ENCODE measurements at places on chromosomes 6 and 20. TPM values are rescaled to one million over a fixed set of nuclear protein-coding genes. Genes with fewer than 3 reads are reported as not detected.

GRCh38 chr20:23120936-23121750 lies 35.0 kb upstream of the CD93 start:
- no peak for DNase-seq

DNA sequence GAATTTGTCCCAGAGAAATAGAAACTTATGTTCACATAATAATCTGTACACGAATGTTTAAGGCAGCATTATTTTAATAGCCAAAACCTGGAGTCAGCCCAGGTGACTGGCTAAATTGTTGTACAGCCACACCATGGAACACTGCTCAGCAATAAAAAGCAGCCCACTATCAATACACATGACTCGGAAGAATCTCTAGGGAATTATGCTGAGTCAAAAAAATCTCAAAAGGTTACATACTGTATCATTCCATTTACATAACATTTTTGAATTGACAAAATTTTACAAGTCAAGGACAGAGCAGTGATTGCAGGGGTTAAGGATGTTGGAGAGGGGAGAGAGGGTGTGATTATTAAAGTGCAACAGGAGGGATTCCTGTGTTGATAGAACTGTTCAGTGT lies 163.4 kb downstream of the UBE3D start:
- DNase-seq = no peak

Gene CRISP2
- total RNA-seq = not detected

DNA sequence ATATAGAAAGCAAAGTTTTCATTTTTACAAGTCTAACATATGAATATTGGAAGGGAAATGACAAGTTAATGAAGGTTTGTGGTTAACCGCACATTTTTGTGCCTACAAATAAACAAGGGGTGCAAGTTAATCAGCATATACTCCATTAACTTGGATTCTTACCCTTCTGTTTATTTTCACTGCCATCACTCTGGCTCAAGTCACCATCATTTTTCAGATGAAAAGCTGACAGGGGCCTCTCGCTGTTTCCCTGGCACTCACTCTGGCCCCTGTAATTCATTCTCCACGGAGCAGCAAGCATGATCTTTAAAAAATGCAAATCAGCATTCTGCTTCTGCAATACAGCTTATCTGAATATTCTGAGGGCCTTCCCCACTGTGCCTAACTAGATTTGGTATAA lies 29.8 kb downstream of the APCDD1L start:
- DNase-seq = no peak

Gene ARMH2
- total RNA-seq = not detected

DNA sequence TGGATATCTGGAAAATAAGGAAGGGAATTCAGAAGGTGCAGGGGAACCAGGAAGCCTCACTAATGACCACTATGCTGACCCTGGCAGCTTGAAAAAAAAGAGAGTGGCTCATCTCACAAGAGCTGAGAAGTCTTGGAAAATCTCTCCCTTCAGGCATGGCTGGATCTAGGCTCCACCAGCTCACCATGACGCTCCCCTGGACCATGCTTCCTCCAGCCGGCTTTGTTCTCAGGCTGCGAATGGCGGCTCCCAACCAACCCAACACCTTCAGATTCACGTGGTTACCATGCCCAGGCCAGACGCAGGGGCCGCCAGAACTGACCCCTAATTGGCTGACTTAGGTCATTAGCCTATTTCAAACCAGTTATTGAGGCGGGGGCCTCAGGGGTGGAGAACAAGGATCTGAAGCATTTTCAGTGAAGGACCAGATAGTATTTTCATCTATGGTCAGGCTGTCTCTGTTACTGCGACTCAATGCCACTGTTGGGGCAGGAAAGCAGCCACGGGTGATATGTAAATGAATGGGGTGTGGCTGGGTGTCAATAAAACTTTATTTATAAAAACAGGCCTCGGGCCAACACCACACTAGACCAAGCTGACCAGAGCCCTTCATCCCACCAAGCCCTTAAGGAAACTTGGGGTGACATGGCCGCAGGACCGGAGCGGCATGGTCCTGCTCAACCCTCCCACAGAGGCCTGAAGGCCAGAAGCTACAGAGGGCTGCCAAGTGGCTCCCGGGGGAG lies 159.7 kb downstream of the TAF4 start:
- DNase-seq = no peak

Gene TOP1
- 91.7 TPM for total RNA-seq

- DNase-seq = no peak
Observed at GRCh38 chr6:39211183-39211582, 18.1 kb downstream of the KCNK5 start.

DNA sequence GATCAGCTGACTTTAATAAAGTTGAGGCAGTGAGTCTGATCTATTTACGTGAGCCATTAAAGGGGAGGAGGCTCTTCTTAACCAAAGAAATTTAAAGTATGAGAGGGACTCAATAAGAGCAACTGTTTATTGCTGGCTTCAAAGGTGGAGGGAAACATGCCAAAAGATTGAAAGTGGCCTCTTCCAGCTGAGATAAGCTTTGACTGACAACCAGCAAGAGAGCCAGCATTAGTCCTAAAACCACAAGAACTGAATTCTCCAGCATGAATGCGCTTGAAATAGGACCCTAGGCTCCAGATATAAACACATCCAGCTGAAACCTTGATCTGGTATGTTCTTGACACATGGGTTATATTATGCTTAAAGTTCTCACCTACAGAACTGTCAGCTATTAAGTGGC lies 123.1 kb upstream of the GJE1 start:
- DNase-seq = no peak

Gene LY86
- total RNA-seq = 1.8 TPM

DNA sequence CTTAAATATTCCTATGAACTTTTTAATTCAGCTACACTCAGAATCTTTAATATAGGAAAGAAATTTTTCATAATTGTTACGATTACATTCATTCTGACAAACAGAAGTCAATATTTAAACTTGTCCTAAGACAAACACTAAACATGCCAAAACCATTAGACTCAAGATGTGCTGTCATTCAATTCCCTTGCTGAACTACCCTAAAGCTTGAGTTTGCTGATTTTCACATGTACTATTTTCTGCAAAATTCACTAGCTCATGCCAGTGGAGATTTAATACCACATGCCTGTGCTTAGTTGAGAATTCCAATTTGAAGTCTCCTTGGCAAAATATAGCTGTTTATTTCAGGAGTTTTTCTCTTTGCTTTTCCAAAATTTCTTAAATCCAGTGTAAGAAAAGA lies 448.0 kb downstream of the COL12A1 start:
- DNase-seq = no peak

- DNase-seq = no peak
Observed at GRCh38 chr6:90993770-90994169, 406.9 kb upstream of the MAP3K7 start.

Gene KIF25
- not detected for total RNA-seq

Gene HLA-DRA
- 1.6 TPM for total RNA-seq

Gene CLVS2
- not detected for total RNA-seq

DNA sequence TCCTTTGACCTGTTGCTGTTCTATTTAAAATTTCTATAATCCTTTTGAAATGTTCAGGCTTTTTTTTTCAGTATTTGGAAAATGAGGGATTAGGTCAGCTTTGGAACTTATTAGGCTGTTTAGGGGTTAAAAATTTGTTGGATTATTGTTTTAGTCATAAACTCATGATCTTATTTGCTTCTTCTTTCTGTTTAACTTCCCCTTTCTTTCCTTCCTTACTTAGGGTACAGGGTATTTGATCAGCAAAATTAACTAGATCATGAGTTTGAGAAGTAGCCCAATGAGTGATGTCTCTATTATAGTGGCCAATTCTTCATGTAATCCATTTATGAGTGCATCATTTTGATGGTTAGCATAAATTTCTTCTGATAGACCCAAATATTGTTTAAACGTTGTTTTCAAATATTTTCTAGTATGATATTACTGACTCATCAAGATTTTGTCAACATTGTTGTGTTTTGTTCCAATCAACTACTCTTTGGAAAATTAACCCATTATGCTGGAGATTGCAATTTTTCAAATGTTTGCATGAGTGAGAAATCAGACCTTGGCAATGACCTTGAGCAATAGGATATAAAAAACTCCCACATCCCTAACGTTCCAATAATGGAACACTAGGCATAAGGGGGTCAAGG lies 94.4 kb downstream of the OTOR start:
- DNase-seq = no peak

DNA sequence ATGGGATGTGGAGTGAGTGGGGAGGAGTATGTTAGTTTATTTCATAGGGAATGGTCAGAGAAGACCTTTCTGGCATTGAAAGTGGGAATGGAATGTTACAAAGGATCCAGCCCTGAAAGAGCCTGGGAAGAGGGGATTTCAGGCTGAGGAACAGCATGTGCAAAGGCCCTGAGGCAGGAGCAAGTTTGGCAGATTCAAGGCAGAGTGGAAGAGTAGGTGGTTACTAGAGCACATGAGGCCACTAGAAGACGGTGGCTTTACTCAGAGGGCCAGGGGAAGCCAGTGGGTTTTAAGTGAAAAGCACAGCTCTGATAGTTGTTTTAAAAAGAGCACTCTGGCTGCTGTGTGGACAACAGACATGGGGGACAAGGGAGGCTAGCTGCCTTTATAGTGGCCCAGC lies 227.2 kb downstream of the ZMYND8 start:
- DNase-seq = no peak

GRCh38 chr6:143559051-143559660 lies 47.6 kb upstream of the FUCA2 start:
- no peak for DNase-seq

DNA sequence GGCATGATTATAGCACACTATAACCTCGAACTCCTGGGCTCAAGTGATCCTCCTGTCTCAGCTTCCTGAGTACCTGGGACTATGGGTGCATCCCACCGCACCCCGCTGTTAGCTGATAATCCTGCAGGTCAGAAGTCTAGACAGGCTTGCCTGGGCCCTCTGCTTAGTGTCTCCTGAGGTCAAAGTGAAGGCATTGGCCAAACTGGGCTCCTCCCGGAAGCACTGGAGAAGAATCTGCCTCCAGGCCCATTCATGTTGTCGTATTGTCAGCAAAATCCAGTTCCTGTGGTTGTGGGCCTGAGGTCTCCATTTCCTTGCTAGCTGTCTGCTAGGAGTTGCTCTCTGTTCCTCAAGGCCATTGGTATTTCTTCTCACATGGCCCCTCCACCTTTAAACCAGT lies 6.3 kb upstream of the MROH8 start:
- no peak for DNase-seq

Gene KPNA5
- total RNA-seq = 8.9 TPM

DNA sequence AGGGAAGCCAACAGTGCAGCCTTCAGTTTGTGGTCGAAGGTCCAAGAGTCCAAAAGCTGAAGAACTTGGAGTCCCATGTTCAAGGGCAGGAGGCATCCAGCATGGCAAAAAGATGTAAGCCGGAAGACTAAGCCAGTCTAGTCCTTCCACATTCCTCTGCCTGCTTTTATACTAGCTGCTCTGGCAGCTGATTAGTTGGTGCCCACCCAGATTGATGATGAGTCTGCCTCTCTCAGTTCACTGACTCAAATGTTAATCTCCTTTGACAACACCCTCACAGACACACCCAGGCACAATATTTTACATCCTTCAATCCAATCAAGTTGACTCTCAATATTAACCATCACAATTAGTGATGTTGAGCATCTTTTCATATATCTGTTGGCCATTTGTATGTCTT lies 23.1 kb upstream of the PHIP start:
- DNase-seq = no peak

GRCh38 chr20:14997791-14998190 lies 660.4 kb upstream of the FLRT3 start:
- DNase-seq = no peak

Gene NCOA7
- 39.2 TPM for total RNA-seq

DNA sequence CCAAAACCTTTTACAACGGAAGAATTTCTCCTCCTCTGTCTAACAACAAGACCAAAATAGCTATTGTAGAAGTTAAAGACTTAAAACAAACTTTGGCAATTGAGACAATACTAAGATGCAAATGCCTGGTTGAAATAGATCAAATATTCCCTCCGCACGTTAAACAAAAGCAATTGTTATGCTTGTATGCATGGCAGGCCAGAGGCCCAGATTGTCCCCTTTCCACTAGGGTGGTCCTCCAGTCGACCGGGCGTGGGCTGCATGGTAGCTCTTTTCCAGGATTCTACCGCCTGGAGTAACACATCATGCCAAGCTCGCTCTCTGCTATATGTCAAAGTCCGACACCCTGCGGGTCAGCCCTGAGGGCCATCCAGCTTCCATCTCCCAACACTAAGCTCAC lies 234.7 kb downstream of the RNGTT start:
- no peak for DNase-seq

Data from activated naive CD4-positive, alpha-beta T cell treated with anti-CD3 and anti-CD28 coated beads for 36 hours (primary cell).